NCI-H1436 treated with DMSO at 0.1 percent for 48 hours (cell line): ENCODE measurements at places on chromosomes 16 and 17.

DNA sequence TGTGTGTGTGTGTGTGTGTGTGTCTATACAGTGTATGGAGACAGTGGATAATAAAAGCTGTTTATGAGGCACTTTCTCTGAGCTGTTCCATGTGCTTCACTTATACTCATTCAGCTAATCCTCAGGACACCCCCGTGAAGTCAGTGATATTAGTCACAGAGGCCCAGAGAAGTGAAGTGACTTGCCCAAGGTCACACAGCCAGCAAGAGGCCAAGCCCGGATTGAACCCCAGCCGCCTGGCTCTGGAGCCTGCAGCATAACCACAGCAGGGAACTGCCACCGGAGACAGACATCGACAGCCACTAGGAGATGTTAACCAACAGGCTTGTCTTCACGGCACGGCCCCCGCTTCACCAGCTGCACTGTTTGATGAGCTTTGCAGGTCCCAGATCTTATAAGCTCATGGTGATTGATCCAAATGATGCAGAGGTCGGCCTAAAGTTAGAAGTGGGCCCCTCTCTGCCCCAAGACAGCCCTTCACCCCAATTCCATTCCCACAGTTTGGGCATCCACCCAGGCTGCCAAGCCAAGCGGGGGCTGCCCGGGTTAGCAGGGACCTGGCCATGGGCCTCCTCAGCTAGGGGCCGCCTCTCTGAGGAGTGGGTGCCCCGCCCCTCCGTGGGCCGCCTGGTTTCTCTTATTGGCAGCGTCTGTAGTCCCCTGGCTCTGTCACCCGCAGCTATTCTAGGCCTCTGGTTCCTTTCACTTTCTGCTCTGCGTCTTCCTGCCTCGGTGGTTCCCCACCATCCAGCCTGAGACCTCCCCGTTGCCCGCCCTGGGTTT, 30.9 kb downstream of the SOCS1 start:
- DNase-seq = no peak

- no peak for DNase-seq
Measured at GRCh38 chr16:82629441-82630027, 2.8 kb downstream of the CDH13 start.

DNA sequence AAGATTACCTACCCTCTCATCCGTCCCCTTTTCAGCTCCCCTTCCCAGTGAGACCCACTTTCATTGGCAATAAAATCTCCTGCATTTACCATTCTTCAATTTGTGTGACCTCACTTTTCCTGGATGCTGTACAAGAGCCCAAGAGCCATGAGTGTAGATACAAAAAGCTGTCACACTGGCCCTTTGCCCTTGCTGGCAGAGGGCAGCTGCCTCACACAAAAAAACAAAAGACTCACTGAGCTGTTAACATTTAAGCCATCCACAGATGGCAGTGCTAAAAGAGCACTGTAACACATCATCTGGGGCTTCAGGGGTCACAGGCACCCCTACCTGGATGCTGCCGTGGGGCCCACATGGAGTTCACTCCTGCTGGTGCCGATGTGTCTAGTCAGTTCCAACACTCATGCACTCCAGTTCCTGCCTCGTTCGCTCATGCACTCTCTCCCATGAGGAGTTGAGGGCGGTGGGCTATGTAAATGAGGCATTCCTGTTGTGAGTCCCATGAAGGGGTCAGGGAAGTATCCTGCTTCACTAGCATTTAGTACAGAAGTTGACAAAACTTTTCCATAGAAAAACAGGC, 123.1 kb downstream of the CA10 start:
- no peak for DNase-seq

- no peak for DNase-seq
Measured at GRCh38 chr17:12853921-12854320, 64.6 kb downstream of the ARHGAP44 start.

DNA sequence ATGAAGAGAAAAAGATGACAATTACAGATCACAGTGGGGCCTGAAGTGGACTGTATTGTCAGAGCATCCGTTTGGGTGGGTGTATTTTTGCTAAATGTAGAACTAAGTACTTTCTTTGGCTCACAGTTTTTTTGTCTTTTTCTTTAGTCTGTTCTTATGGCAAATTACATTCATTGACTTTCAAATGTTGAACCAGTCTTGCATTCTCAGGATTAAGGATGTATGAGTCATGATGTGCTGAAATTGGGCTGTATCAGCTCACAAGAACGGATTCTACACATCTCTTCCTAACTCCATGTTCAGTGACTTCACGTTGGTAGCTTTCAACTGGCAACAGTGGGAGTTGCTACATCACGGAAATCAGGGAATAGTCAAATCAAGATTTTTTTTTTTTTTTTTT, 66.5 kb downstream of the TEX2 start:
- no peak for DNase-seq

- no peak for DNase-seq
Measured at GRCh38 chr16:4917117-4917516, 19.8 kb downstream of the PPL start.

- no peak for DNase-seq
Measured at GRCh38 chr16:75068085-75069031, 48.2 kb downstream of the LDHD start.

- no peak for DNase-seq
Measured at GRCh38 chr16:85592700-85593493, 20.2 kb upstream of the GSE1 start.

GRCh38 chr16:10069374-10069773, 112.9 kb downstream of the GRIN2A start:
- DNase-seq = no peak

DNA sequence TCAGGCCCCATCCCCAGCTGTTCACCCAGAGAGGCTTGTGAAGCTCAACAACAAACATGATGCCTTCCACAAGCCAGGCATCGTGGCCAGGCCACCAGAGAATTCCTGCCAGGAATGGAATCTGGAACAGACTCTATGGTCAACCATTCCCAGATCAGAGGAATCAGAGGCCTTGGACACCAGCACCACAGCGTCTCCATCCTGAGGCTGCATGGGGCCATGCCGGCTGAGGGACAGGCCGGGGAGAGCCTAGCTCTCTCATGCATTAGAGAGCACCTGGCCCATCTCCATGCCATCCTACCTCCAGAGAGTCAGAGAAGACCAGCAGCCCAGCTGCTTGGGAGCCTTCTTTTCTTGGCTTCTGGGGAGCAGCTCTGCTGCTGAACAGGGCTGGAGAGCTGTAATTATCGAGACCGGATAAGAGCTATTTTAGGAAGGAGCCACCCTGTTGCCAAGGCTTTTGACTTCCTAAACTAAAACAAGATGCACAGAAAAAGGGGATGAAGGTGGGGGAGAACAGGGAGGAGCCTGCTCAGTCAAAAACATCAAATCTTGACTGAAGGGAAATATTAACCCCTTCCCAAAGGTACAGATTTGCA, 24.5 kb upstream of the MTMR4 start:
- DNase-seq = peak; percentile 44

- no peak for DNase-seq
Measured at GRCh38 chr17:15886804-15887203, 58.1 kb upstream of the ADORA2B start.

- DNase-seq = no peak
Measured at GRCh38 chr16:73405851-73406250, 357.9 kb upstream of the ZFHX3 start.

DNA sequence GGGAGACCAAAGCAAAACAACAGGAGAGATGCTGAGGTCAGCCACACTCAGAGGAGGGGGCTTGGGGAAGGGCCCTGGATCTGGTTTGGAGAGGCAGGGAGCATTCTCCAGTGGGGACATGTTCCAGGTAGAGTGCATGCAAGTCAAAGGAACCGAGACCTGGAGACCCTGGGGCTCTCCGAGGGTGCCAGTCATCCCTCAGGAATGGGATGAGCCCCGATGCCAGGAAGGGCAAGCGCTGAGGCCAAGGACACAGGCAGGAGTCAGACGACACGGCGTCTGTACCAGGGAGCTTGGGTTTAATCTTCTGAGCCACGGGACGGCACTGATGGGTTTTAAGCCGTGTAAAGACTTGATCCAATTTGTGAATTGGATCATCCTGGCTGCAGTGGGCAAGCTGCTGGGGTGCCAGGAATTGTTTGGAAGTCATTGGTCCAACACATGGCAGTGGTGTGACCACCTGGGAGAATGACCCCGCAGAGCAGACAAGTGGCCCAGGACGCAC, 32.9 kb upstream of the ANKRD40CL start:
- DNase-seq = no peak

- DNase-seq = no peak
Measured at GRCh38 chr16:67443265-67443664, 12.3 kb downstream of the HSD11B2 start.

DNA sequence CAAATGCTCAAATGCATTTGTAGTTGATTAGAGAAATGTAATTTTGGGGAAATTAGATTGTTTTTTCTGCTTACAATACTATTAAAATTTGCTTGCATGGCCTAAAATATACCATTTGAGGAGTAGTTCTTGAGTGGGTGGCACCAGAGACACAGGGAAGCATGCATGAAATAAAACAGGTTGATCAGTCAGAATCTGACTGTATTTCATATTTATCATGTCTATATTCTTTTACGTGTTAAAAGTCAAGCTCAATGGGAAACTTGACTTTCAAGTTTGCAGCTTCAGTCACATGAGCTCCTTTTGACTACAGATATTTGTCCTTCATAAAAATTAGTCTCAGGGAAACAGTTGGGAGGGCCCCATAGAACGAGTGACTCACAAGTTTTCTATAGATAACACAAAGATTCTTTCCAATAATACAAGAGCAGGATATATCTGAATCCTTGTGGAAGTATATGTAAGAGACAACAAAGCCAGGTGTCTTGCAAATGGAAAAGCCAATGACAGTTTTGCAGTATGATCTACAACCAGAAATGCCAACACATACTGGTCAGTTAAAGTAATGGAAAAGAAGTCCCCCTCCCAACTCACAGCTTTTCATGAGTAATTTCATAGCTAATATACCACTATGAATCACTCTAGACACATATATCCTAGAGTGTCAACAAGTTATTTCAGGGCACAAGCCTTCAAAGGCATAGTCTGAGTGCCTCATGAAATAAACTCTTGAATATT, 42.2 kb upstream of the CORO6 start:
- DNase-seq = no peak

GRCh38 chr17:67624886-67625656, 92.7 kb upstream of the NOL11 start:
- DNase-seq = no peak

GRCh38 chr17:31488264-31488981, 96.9 kb downstream of the RAB11FIP4 start:
- no peak for DNase-seq

- no peak for DNase-seq
Measured at GRCh38 chr17:42421136-42421506, 1.9 kb downstream of the CAVIN1 start.

DNA sequence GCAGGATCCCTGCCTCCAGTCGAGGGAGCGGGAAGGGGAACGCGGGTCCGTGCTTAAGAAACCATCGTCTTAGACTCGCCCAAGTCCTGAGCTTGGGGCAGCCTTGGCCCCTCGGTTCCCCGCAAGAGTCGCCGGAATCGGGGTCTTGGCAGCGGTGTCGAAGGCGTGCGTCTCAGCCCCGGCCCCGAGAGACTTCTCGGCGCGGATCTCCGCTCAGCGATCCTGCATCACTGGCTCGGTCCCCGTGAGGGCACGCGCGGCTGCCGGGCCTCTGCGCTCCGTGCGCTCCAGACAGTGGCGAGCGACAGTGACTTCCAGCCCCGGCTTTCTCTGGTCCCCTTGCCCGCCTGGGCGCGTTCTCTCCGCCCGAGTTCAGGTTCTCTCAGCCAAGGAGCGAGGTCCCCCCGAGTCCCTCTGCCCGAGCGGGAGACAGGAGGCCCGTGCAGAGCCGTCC, 380 bp downstream of the HS3ST3A1 start:
- DNase-seq = no peak

DNA sequence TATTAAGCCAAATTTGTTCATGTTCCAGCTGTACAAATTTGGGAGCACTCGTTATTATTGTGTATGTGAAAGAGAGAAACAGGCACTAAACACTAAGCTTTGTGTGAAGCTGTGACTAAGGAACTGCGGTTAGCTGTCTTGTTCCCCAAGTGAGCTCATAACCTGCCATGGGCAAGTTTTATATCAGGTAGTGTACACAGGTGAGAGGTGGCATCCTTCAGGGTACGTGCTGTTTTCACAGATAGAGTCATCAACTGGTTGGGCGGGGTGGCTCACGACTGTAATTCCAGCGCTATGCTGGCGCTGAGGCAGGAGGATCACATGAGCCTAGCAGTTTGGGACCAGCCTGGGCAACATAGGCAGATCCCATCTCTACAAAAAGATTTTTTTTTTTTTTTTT, 2.8 kb downstream of the DNAJA3 start:
- DNase-seq = no peak
